ENCODE measurements at places on chromosomes 5 and 9.
A peak's percentile ranks its signal among the peaks of the same experiment; 100 is the strongest.

GRCh38 chr5:178203670-178204181, 607 bp upstream of the HNRNPAB start:
- no peak for DNase-seq

GRCh38 chr9:91214086-91214485, 147.6 kb downstream of the AUH start:
- DNase-seq = no peak

DNA sequence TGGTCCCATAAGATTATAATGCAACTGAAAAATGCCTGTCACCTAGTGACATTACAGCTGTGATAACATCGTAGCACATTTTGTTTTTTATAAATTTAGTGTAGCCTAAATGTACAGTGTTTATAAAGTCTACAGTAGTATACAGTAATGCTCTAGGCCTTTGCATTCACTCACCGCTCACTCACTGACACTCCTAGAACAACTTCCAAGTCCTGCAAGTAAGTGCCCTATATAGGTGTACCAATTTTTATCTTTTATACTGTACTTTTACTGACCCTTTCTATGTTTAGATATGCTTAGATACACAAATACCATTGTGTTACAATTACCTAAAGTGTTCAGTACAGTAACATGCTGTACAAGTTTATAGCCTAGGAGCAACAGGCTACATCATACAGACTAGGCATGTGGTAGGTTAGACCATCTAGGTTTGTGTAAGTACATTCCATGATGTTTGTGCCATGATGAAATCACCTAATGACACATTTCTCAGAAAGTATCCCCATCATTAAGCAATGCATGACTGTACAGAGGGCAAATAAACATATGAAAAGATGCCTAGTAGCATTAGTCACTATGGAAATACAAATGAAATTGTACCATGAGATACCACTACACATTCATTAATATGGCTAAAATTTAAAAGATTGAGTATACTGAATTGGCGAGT, 127.6 kb downstream of the TRPM6 start:
- no peak for DNase-seq

DNA sequence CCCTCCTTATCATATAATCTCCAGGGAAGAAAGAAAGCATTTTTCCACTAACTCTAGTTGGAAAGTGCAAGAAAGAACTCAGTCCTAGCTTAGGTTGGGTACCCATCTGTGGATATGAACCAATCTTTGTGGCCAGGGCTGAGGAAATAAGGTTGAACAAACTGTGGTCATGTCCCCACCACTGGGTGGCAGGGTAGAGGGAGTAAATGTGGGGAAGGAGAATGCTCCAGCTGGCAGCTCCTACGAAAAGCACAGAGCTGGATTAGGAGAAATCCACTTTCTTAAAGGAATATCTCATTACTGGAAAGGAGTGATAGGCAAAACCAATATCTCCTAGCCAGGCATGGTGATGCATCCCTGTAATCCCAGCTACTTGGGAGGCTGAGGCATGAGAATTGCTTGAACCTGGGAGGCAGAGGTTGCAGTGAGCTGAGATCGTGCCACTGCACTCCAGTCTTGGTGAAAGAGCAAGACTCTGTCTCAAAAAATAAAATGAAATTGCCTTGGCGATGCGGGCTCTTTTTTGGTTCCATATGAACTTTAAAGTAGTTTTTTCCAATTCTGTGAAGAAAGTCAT, 175.1 kb downstream of the CCDC192 start:
- DNase-seq = no peak

DNA sequence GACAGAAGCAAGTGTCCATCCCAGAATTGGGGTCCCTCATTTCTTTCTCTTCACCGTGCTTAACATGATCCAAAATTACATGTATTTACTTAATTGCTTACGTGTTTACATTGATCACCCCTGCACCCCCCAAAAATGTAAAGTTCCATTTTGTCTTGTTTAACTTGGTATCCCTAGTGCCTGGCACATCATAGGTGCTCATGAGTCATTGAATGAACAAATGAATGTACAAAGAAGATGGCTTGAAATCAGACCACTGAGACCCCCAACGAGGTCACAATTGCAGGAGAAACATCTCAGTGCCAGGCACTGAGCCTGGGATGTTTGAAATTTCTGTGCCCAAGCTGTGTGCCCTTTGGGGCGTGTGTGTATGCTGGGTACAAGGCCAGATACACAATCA, 45.2 kb upstream of the NDFIP1 start:
- DNase-seq = no peak

- no peak for DNase-seq
These were observed 55.1 kb upstream of the NRARP start for GRCh38 chr9:137357166-137357565.

GRCh38 chr5:180166176-180166575, 42.8 kb downstream of the RASGEF1C start:
- no peak for DNase-seq

- no peak for DNase-seq
These were observed 21.7 kb upstream of the SPINK7 start for GRCh38 chr5:148290271-148291195.

DNA sequence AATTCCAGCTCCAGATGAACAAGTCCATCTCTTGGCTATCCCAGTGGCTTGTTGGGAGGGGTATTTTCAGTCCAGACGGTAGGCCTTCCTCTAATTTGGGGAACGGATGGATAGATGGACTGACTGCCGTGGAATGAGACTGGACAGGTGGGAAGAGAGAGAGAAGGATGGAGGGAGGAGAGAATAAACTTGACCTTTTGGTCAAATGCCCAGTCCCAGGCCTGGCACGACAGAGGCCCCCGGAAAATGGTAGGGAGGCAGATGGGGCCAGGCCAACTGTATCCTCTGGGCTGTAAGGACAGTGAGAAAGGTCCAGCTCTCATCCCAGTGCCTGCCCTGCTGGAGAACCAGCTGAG, 1.1 kb downstream of the BHMT start:
- DNase-seq = no peak

- no peak for DNase-seq
These were observed 82.0 kb downstream of the PRRT1B start for GRCh38 chr9:131627326-131627647.

DNA sequence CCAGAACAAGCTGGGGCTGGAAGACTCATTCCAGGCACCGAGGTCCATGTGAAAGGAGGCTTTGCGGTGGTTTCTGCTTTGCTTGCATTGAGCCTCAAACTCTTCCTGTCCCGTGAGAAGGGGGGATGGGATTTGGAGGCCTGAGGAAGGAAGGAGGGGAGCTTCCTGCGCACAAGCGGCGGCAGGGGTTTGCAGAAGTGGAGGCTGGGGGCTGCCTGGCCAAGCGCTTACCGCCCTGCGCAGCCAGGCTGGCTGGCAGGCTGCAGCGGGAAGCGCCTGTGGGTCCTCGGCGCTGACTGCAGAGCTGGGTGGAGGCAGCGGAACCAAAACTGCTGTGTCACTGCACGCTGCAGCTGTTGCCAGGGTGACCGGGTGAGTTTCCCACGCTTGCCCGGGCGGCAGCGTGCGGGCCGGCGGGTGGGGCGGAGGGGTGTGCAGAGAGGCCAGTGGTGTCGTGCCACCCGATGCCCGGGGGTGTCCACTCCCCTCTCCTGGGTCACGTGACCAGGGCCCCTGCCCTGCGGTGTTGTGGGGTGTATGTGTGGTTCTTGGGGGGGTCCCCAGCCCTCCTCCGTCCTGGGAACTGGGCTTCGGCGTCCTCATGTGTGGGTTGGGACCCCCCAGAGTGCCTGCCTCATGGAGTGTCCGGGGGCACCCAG, 81.0 kb downstream of the RXRA start:
- DNase-seq = peak; percentile 79

GRCh38 chr5:147751156-147751830, 31.2 kb downstream of the JAKMIP2 start:
- no peak for DNase-seq

DNA sequence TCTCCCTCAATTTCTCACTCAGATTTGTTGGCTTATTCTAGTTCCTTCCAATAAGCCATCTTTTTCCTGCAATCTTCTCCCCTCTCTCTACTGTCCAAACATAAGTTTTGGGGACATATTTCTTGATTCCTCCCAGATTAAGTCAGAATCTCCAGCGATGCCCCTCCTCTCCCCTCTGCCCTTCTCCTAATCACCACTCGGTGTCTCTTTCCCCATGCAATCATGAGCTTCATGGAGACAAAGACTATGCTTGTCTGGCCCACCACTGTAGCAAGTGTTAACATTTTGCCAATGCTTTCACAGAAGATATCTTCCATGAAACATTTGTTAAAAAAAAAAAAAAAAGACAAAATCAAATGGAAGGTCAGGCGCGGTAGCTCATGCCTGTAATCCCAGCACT, 42.4 kb downstream of the PDE6A start:
- DNase-seq = no peak

GRCh38 chr9:136700959-136701667, 11.3 kb upstream of the DIPK1B start:
- peak; percentile 76 for DNase-seq

DNA sequence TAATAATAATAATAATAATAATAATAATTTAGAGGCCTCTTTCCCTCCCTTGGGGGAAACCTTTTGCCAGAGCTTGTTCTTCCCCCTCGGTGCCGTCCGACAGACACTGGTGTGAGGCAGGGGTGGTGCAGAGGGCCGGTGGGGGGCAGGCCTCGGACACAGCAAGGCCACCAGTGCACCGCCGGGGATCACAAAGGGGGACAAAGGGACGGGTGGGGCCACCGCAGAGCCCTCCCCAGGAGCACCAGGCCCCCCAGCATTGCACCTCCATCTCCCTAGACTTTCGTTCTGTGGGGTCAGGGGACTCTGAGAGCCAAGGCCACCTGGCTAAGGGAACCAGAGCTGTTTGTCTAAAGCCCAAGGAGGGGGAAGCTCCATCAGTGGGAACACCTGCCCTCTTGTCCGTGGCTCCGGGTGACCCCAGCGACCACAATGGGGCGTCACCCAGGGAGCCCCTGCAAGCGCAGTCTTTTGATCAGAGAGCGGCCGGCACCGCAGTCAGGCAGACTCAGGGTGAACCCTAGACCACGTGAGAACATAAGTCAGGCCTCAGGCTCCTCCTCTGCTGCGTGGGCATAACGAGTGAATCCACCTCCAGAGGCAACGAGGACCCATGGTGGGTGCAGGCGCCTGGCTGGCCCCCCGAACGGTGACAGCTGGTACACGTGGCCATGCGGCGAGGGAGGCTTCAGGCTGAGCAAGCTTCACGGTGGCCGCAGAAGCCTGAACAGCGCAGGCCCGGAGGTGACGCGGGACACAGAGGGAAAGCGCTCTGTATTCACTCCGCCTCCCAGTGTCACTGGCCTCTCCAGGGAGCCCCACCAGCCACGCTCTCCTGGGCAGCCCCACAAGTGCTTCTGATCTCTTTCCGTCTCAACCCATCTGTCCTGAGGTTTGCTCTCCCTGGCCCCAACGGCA, 12.0 kb upstream of the QSOX2 start:
- DNase-seq = no peak

DNA sequence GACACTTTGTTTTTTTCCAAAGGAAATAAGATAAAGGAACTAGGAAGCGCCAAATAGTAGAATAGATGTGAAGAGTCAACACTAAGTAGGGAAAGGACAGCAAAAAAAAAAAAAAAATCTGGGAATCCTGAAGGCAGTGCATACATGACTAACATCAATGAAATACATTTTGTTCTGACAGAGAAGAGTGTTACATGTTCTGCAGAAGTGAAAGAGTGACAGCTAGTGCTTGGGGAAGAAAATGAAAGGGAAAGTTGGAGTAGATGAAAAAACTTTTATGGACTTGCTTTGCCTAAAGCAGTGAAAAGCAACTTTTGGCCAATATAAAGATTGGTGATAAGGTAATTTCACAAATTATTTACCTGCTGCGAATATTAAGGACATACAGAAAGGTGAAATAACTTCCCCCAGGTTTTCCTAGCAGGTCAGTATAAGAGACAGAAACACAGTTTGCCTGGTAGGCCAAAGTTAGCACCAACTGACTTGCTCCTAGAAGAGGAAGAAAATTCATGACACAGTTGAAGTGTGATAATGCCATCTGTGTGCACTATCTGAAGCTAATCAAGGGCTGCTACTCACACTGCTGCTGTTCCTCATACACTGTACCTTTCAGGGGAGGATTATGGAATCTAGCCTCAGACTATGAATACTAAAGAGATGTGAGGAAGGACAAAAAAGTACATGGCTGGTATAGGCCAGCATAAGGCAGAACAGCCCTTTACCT, 38.6 kb downstream of the RANBP6 start:
- DNase-seq = no peak

DNA sequence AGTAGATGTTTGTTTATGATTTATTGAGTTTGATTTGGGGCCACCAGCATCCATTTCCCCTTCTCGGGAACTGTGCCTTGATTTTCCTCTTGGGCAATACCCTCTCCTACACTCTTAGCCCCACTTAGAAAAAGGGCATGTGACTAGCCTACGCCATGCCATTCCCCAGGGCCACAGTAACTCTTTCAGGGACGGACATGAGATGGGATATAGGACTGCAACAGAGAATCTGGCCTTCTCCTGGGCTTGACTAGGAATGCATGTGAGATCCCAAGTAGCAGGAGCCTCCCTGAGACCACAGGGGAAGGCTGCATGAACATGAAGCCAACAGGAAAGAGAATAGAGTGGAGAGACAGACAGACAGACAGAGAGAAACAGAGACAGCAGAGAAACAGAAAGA, 30.7 kb upstream of the SPARC start:
- DNase-seq = no peak

DNA sequence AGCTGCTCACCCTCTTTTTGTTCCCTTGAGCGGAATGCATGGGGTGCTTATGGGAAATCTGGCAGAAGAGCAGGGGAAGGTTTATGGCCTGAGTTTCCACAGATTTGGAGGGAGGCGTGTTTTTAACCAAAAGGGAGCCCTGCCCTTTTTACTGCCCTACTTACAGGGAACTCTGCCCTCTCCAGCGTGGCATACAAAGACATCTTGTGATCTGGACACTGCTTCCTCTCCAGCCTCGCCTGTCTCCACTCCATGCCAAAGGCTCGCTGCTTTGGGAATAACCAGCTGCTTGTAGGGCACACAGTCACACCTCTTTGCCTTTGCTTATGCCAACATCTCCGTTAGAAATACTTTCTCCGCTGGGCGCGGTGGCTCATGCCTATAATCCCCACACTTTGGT, 314.2 kb downstream of the ARHGAP26 start:
- no peak for DNase-seq

DNA sequence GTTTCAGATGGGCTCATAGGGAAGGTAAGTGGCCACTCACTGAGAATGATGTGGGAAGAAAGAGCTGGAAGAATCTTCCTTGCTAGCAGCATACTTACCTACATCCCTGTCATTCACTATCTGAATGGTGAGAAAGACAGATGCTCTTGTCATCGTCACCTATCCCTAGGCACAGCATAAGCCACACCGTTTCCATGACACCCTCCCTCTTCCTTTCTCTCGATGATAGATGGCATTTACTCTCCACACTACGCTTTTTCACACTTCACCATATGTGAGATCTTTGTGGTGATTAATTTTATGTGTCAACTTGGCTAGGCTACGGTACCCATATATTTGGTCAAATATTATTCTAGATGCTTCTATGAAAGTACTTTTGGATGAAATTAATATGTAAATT, 44.4 kb upstream of the FER start:
- DNase-seq = no peak

GRCh38 chr9:119004618-119004990, 364.6 kb downstream of the BRINP1 start:
- no peak for DNase-seq

DNA sequence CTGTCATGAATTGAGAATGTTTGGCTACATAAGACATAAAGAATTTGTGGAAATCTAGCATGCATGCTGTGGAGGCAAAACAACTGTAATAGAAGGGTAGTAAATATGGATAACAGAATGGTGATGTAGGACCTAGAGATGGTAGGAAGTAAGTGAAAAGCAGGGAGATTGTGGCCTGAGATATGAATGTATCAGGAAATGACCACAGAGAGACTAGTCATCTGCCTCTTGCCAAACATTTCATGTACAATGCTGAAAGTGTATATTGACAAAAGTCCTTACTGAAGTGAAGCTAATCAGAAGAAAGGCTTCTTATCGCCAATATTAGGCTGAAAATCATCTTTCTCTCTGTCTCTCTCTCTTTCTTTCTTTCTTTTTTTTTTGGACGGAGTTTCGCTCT, 873.1 kb upstream of the CTNND2 start:
- DNase-seq = no peak

All from stimulated activated CD4-positive, alpha-beta T cell treated with anti-CD3 and anti-CD28 coated beads, Interleukin-2, amount 100 ng/mL, for 24 hours (primary cell).